GOT3 (cell line): ENCODE measurements at places on chromosomes 3 and 15.

- DNase-seq, result no peak
Observed at GRCh38 chr15:39631357-39631756, 50.5 kb downstream of the THBS1 start.

- DNase-seq, result no peak
Observed at GRCh38 chr3:23836536-23837230, 30.9 kb downstream of the UBE2E1 start.

GRCh38 chr3:130088061-130088460, 6.4 kb downstream of the ALG1L2 start:
- DNase-seq, result no peak

- DNase-seq, result no peak
Observed at GRCh38 chr3:122627301-122627700, 49.9 kb downstream of the PARP15 start.
